ENCODE measurements at places on chromosomes 5 and 9. TPM values are rescaled to one million over a fixed set of nuclear protein-coding genes. Genes with fewer than 3 reads are reported as not detected.

TNFSF8 gene
- total RNA-seq = not detected

GRCh38 chr5:24059006-24059405 lies 551.6 kb downstream of the PRDM9 start:
- no peaks in the 10 kb centered on the region for H3K36me3 ChIP-seq
- no peak overlapping the region for H3K27ac ChIP-seq
- no peaks in the 10 kb centered on the region for H3K4me1 ChIP-seq
- no peaks in the 10 kb centered on the region for H3K27me3 ChIP-seq
- DNase-seq = no peak

SNCAIP gene
- total RNA-seq = 5.4 TPM

GRCh38 chr5:143806579-143806978 lies 5.4 kb upstream of the HMHB1 start:
- H3K36me3 ChIP-seq = no peaks in the 10 kb centered on the region
- no peak overlapping the region for H3K4me3 ChIP-seq
- no peak overlapping the region for H3K27ac ChIP-seq
- no peaks in the 10 kb centered on the region for H3K4me1 ChIP-seq
- no peak for DNase-seq

- peaks cover 19% of the 10 kb centered on the region for H3K4me1 ChIP-seq
- no peaks in the 10 kb centered on the region for H3K36me3 ChIP-seq
- no peak overlapping the region for H3K4me3 ChIP-seq
These were observed 620.3 kb upstream of the WWC1 start for GRCh38 chr5:167671176-167671575.

DNA sequence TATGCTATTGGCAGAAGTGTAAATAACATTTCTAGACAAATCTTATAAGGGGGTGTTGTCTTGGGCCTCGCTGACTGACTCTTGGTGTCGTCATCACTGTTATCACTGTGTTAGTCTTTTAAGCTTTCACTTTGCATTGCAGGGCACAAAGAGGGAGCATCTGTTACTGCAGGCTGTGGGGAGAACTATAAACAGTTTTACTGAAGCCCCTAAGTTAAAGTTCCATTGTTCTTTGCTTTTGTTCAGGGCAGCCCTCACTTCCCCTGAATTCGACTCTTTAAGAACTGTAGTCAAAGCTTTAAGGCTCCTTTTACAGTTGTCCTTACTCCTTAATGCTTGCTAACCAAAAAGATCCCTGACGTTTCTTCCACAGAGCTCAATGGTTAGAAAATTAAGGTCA lies 605.0 kb downstream of the RAB3C start:
- no peak overlapping the region for H3K27ac ChIP-seq
- H3K27me3 ChIP-seq = no peaks in the 10 kb centered on the region
- peak; percentile 21 for DNase-seq
- H3K36me3 ChIP-seq = no peaks in the 10 kb centered on the region
- H3K4me3 ChIP-seq = peak overlapping the region; percentile 26
- H3K4me1 ChIP-seq = peaks cover 16% of the 10 kb centered on the region

DNA sequence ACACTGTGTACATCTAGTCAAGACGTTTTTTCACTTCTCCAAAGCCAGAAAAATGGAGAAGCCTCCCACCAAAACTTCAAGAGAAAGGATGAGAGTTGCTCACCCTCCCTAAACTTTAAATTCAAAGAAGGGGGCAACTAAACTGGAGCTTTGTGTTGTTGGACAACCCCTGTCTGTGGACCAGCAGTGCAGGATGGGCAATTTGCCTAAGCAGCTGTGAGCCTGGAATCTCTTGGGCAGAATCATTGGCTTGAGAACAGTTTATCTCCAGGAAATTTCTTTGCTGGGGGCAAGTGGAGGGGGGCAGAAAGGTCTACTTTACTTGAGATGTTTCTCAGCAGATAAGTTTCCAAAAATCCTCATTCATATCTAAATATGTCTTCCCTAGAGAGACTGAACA lies 151.8 kb downstream of the MUSK start:
- no peak overlapping the region for H3K27ac ChIP-seq
- H3K4me1 ChIP-seq = no peaks in the 10 kb centered on the region
- no peak overlapping the region for H3K4me3 ChIP-seq
- no peaks in the 10 kb centered on the region for H3K27me3 ChIP-seq
- no peak for DNase-seq

- no peaks in the 10 kb centered on the region for H3K4me1 ChIP-seq
- no peaks in the 10 kb centered on the region for H3K36me3 ChIP-seq
- H3K4me3 ChIP-seq = no peak overlapping the region
- DNase-seq = no peak
- H3K27ac ChIP-seq = no peak overlapping the region
These were observed 44.6 kb upstream of the SEMA4D start for GRCh38 chr9:89542401-89543021.

- H3K27me3 ChIP-seq = no peaks in the 10 kb centered on the region
- no peak overlapping the region for H3K4me3 ChIP-seq
- no peaks in the 10 kb centered on the region for H3K4me1 ChIP-seq
- DNase-seq = peak; percentile 60
These were observed 317.3 kb downstream of the TAF11L14 start for GRCh38 chr5:17951392-17952169.

EFCAB9 gene
- not detected for total RNA-seq

DNA sequence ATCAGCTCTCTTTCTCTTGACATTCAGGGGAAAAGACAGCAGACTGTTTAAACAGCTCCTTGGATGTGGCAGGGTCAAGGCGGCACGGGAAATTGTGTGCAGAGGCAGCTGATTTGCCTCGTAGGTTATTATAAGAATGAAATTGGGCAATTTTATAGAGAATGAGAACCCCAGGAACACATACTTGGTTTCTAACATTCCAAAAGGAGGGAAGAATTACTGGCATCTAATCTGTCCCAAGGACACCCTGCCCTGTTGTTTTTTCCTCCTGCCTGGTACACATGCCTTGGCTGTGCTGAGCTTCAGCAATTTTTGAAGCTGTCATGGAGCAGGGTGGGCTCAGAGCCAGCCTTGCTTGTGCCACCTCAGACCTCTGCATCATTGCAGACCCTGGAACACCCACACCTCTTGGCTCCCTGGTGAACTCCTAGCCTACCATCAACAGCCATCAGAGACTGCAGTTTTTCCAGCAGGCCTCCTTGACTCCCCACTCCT lies 143.6 kb downstream of the BOD1 start:
- no peak overlapping the region for H3K4me3 ChIP-seq
- no peak overlapping the region for H3K27ac ChIP-seq
- H3K36me3 ChIP-seq = no peaks in the 10 kb centered on the region
- no peaks in the 10 kb centered on the region for H3K27me3 ChIP-seq
- DNase-seq = no peak
- H3K4me1 ChIP-seq = no peaks in the 10 kb centered on the region

PDLIM7 gene
- 208 TPM for total RNA-seq

- no peaks in the 10 kb centered on the region for H3K36me3 ChIP-seq
- H3K4me3 ChIP-seq = no peak overlapping the region
- no peaks in the 10 kb centered on the region for H3K27me3 ChIP-seq
- DNase-seq = no peak
These were observed 149.9 kb downstream of the ISOC1 start for GRCh38 chr5:129244478-129244877.

DNA sequence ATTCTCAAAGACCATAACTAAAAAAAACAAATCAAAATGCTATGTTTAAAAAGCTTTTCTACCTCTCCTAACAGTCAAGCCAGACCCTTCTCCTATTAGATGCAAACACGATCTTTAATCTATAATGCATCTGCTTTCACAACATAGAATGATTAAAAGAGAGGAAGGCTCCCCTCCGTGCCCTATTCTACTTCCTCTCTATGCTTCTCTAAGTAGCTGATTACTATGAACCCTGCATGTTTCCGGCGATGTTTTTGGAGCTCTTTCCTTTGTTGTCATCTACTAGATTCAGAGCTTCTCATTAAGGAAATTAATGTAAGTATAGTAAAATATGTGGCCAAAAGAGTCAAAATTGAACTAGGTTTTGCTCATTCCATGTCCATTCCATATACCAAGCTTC lies 29.2 kb upstream of the CEP120 start:
- H3K27me3 ChIP-seq = no peaks in the 10 kb centered on the region
- no peaks in the 10 kb centered on the region for H3K36me3 ChIP-seq
- H3K4me3 ChIP-seq = no peak overlapping the region
- no peak overlapping the region for H3K27ac ChIP-seq
- no peak for DNase-seq
- H3K4me1 ChIP-seq = peaks cover 26% of the 10 kb centered on the region

FYB1 gene
- total RNA-seq = not detected

GRCh38 chr5:54832045-54832444 lies 153.3 kb downstream of the ESM1 start:
- H3K27ac ChIP-seq = no peak overlapping the region
- no peaks in the 10 kb centered on the region for H3K27me3 ChIP-seq
- no peak for DNase-seq
- no peaks in the 10 kb centered on the region for H3K36me3 ChIP-seq
- H3K4me1 ChIP-seq = peaks cover 6% of the 10 kb centered on the region

DNA sequence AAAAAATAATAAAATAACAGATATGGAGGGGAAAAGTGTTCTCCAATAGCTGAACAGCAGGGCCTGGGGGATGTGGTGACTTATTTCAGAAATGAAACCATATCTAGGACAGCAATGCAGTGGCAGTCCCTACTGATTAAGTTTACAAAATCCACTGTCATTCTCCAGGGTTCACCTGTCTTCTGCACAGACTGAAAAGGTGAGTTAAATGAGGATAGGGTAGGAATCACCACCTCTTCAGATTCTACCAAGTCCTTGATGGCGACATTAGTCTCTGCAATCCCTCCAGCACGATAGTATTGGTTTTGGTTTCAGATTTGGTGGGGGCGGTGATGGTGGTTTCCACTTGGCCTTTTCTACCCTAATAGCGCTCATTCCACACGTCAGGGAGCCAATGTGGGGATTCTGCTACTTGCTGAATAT lies 32.3 kb upstream of the NPM1 start:
- H3K4me3 ChIP-seq = no peak overlapping the region
- no peaks in the 10 kb centered on the region for H3K36me3 ChIP-seq
- H3K4me1 ChIP-seq = no peaks in the 10 kb centered on the region
- H3K27me3 ChIP-seq = no peaks in the 10 kb centered on the region

- H3K4me3 ChIP-seq = no peak overlapping the region
- H3K27me3 ChIP-seq = no peaks in the 10 kb centered on the region
- H3K4me1 ChIP-seq = peaks cover 11% of the 10 kb centered on the region
- H3K27ac ChIP-seq = no peak overlapping the region
These were observed 462.5 kb downstream of the SPOCK1 start for GRCh38 chr5:137036640-137037039.

Data from neural progenitor cell (in vitro differentiated cells).